SJSA1 (cell line): ENCODE measurements at places on chromosomes 16 and 17. TPM values are rescaled to one million over a fixed set of nuclear protein-coding genes. Genes with fewer than 3 reads are reported as not detected.

Gene ACSM5
- total RNA-seq, result not detected in 2 replicates

Gene PDILT
- total RNA-seq, result not detected in 2 replicates

Gene KRT33B
- total RNA-seq, result 0.21 and 0.72 TPM in 2 replicates

Gene ZNF821
- 4.2 and 19.2 TPM in 2 replicates for total RNA-seq

Gene NOG
- total RNA-seq, result 11.0 and 13.2 TPM in 2 replicates

Gene ZNF594
- 4.5 and 6.9 TPM in 2 replicates for total RNA-seq

Gene FAM83G
- 4.8 and 6.7 TPM in 2 replicates for total RNA-seq

Gene ITGB3
- 164 and 202 TPM in 2 replicates for total RNA-seq

- DNase-seq, result no peak
These were observed 37.9 kb upstream of the ABCA8 start for GRCh38 chr17:68993112-68993511.

DNA sequence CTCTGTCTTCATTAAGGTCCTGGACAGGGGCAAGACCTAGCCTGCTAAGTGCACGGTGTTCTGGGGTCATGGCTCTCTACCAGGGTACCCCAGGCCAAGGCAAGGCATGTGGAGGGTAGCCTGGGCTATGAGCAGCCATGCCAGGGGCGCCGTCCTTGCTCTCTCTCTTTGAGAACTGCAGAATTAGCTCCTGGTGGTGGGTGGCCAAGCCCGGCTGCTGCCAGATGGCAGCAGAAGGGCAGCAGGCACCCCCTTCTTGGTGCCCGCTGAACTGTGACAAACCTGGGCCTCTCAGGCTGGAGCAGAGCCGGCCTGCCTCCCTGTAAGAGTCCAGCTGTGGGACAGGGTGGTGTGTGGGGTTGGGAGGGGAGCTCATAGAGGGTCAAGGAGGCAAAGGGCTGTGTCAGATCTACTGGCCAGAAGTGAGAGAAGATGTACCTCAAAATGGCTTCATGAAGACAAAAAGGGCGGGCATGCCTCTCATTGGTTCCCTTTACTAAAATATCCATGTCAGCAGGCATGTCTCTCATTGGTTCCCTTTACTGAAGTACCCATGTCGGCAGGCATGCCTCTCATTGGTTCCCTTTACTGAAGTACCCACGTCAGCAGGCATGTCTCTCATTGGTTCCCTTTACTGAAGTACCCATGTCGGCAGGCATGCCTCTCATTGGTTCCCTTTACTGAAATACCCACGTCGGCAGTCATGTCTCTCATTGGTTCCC, 81.7 kb upstream of the SDK2 start:
- DNase-seq, result no peak

DNA sequence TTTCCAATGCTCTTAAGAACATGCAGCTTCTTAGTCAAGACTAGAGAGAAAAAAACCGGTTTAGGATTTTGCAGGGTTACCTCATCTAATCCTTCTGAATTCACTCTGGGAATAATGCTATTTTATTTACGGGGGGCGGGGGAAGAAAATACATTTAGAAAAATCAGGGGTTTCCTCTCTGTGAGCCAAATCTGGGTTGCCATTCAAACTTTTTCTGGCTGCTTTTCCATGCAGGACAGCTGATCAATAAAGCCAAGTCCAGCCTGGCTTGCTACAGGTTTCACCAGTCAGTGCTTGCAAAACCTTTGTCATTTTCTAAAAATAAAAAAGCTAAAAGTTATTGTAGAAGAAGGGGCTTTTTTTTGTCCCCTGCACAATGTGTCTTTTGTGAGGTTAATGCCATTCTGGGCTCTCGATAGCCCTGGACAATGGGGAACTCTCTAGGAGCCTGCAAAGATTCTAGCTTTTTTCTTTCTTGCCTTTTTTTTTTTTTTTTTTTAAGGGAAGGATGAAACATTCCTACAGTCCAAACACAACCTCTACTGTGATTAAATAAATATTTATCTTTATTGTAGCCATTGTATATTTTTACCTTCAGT, 13.1 kb upstream of the ZFHX3 start:
- no peak for DNase-seq

DNA sequence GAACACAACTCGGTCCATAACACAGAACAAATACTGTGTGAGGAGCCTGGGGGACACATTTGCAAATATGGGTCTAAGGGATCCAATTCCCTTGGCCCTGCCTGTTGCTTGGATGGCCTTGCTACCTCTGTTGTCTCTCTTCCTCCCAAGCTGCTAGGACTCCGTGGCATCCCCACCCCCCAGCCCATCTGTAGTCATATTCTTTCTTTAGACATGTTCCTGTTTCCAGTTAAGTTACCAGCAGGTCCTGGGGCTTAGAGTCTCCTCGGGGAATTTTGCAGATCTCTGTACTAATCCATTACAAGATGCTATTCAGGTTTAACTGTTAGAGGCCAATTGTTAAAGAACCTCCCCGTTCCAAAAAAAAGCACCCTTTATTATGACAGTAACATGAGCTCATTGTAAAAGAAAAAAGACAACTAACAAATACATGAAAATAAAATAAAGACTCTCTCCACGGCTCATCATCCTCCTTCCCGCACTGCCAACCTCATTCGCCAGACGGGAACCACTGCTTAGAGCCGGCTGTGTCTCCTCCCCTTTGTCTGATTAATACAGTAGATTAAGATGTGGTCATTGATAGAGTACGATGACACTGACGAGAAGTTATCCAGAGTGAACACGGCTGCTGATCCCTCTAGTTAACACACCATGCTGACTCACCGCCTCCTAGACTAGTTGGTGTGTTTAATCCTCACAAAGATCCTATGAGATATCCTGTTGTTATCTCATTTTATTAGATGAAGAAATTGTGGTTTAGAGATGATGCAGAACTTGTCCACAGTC, 22.2 kb downstream of the HS3ST4 start:
- no peak for DNase-seq

- DNase-seq, result no peak
These were observed 15.1 kb downstream of the SSH2 start for GRCh38 chr17:29914819-29915537.

DNA sequence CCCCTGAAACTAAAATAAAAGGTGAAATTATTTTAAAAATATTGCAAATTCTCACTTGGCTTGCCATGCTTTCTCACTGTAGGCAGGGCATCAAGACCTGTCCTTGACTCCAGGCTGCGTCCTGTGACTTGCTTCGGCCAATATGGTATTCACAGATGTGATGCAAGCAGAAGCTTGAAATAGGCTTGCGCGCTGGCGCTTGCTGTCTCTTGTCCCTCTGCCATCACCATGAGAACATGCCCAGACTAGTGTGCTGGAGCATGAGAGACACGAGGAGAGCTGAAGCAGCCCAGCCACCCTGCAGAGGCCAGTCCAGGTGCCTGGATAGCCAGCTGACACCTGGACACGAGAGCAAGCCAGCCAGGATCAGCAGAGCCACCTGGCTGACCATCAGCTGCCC, 21.8 kb upstream of the ZKSCAN2 start:
- DNase-seq, result no peak

- DNase-seq, result no peak
These were observed 17.0 kb downstream of the PITPNA start for GRCh38 chr17:1545618-1546017.

GRCh38 chr17:31226373-31226772, 70.7 kb downstream of the OMG start:
- DNase-seq, result no peak

DNA sequence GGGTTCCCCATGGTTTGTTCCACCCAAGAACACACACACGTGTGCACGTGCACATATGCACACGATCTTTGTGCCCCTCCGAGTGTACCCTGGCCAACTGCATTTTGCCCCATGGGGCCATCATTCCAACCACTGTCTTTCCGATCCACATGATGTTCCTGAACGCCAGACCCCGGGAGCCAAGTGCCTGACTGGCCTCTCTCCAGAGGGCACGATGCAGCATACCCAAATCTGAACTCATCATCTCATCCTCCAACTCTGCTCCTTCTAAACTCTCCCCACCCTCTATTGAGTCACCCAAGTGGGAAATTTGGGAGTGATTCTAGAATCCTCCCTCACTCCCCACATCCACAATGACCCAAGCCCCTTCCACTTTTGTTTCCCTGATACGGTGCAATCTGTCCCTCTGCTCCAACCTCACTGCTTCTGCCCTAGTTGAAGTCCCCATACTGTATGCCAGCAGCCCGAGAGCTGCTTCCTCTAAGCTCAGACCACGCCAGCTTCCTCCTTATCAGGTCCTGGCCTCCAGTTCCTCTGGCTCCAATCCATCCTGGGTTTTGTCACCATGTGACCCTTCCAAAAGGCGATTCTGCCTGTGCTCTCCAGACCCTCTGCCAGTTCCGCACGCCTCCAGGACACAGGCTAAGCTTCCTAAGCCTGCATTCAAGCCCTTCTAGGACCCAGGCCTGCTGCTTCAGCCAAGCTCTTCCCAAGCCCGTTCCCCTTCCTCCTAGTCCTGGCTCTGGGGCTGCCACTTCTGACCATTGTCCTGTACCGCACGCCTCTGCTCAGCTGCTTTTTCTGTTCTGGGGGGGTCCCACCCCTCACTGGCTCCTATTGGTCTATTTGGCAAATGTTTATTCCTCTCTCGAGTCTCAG, 10.1 kb upstream of the TMEM208 start:
- no peak for DNase-seq

DNA sequence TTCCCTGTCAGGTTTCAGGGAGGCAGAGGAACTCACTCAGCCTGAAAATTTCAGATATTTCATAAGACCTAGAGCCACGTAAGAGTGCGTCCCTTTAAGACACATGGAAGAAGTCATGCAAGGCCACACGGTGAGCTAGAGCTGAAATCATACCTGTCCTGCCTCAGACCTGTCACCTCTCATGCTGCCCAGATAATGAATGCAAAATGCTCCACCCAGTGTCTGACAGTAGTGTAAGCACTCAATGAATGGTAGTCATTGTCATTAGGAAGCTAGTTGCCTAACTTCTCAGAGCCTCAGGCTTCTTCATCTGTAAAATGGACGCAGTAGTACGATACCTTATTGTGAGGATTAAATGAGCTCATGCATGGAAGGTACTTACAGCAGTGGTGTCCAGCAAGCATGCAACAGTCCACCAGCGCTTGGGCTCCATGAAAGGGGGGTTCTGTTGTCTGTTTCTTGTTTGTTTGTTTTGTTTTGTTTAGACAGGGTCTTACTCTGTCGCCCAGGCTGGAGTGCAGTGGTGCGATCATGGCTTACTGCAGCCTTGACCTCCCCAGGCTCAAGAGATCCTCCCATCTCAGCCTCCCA, 60.7 kb downstream of the WSB1 start:
- DNase-seq, result no peak

- no peak for DNase-seq
These were observed 27.3 kb downstream of the CMIP start for GRCh38 chr16:81471882-81472281.

- DNase-seq, result no peak
These were observed 48.1 kb upstream of the CHMP6 start for GRCh38 chr17:80943346-80944145.

DNA sequence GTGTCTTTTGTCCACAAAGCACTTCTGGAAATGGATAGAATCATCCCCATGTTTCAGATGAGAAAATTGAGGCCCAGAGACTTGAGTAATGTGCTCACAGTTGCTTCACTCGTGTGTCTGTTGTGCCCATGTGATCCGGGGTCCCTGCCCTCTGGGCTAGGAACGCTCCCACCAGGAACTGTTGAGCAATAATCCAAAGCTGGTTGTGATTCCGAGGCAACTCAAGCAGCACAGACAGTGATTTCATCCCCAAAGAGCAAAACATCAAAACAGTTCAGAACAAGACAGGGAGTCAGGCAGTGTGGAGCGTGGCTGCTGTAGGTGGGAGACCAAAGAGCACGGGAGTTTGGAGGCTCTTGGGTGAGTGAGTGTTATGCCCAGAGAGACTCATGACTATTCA, 205.0 kb upstream of the ASIC2 start:
- DNase-seq, result no peak

- no peak for DNase-seq
These were observed 99.5 kb downstream of the CDYL2 start for GRCh38 chr16:80704751-80705505.

DNA sequence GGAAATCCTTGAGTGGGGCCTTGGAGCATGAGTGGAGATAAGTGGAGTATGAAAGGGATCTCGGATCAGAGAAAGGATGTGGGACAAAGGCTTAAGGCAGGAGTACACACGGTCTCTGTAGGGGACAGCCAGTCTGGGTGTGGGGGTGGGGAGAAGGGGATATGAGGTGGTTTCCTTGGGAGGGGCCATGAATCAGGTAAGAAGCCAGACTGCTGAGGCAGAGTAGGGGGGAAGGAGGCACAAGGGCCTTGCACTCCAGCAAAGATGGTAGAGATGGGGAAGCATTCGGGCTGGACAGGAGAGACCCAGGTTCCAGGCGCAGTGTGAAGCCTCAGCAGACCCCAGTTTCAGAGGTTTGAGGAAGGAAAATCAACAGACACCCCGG, 1.6 kb downstream of the HSD11B2 start:
- DNase-seq, result no peak

DNA sequence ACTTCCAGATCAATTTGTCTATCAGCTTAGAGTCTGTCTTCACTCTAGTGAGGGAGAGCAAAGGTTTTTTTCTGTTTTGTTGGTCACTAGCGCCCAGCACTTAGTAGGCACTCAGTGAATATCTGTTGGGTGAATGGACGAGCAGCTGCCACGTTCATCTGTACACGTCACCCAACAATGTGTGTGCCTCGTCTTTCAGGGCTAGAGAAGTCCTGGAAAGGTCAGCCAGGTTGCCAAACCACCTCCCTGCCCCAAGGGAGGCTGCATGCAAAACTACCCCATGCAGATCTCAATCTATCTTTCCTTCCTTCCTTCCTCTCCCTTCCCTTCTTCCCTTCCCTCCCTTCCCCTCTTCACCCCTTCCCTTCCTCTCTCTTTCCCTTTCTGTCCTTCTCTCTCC, 340.9 kb downstream of the SOX9 start:
- DNase-seq, result no peak

- no peak for DNase-seq
These were observed 8.3 kb upstream of the SBK1 start for GRCh38 chr16:28283798-28284577.

DNA sequence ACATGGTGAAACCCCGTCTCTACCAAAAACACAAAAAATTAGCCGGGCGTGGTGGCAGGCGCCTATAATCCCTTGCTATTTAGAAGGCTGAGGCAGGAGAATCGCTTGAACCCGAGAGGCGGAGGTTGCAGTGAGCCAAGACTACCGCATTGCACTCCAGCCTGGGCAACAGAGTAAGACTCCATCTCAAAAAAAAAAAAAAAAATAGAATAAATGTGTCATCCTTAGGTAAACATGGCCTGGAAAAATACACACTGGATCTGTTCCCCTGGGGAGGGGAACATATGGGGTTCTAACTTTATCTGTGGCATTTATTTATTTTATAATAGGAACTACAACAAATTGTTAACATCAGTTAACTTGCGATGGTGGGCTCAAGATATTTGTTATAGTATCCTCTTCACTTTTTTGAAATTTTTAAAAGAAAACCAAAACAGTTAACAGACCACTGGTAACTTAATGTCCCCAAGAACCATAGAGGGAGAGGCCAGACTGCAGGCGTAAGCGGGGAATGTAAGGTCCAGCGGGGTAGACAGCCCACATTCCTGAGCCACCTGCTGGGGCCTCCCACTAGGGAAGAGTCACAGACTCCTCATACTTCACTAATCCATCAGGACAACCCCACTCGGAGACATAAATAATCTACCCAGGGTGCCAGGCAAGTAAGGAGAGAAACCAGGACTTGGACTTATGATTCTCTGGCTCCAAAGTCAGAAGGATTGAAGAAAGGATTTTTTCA, 12.5 kb upstream of the TXNDC11 start:
- DNase-seq, result no peak
